ENCODE measurements at places on chromosomes 3 and 15.

DNA sequence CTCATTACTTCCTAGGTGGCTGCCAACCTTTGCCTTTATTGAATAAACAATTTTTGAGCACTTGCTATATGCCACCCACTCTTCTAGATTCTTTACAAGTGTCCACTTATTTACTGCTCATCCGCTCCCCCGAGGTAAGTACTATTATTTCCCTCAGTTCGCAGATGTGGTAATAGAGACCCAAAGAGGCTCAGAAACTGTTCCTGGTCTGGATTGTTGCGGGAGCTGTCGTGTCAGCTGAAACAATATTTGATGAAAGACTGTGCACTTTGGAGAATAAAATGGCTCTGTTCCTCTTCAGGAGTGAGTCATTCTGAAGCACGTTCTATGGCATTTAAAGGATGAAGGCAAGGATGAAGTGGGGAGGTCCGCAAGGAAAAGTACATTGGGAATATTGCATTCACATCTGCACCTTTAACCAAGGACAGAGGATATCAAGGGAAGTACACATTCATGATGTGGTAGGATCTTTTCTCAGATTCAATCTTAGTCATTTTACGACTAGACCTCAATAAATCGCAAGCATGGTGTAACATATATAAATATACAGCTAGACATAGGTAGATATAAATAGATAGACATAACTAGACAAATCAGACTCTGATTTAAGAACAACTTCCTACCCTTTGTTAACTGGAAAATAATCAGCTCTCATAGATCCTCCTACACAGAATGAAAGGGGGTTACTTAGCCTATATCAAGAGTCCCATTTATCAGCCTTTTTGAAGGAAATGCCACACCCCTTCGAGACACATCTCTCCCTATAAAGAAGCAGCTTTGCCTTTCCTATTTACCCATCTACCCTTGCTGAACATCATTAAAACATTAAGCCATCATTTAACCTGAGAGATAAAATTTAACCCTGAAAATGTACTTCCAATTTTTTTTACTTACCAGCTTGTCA lies 70.3 kb downstream of the RORA start:
- DNase-seq: no peak

GRCh38 chr3:152176998-152177397 lies 91.7 kb upstream of the MBNL1 start:
- DNase-seq: no peak

- no peak for DNase-seq
Measured at GRCh38 chr3:190336516-190337189, 14.4 kb upstream of the CLDN1 start.

DNA sequence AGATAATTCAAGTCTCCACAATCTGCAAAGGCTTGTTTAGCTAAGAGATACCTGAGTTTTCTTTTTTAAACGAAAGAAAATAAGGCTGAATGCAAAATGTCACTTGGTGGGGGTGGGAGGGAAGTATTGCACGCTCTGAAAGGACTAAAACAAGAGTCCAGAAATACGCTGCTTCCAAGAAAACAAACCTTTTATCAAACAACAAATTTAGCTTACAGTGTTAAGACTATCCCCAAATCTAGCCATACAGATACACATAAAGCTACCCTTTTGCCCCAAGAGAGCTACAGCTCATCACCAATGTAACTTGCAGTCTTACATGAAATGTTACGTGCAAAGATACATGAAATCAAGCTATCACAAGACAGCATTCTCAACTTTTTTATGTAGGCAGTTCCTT lies 522.5 kb downstream of the FOXP1 start:
- DNase-seq: no peak

DNA sequence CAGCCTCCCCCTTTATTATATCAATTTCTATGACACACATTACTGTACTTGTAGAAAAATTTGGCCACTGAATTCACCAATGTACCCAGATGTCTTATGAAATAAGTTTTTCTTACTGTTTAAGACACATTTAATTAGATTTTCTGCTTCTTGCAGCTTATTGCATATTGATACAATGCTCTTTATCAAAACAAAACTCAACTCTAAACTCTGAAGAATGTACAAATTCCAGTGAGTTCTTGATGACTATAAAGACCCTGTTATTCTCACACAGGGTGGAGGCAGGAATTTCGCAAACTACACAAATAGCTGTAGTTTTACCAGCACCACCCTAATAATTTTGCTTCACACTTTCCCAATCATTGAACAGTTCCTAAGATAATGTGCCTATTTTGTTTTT lies 22.0 kb downstream of the CMTM6 start:
- no peak for DNase-seq
